Activated T-cell treated with anti-CD3 and anti-CD28 coated beads, Interleukin-2, amount 50 U/mL, for 1 hour (primary cell): ENCODE measurements at places on chromosomes 5 and 9.

GRCh38 chr5:127072861-127073846 is at the start of gene C5orf63:
TSS of gene C5orf63 (minus strand) at chr5:127073502. CDS start at chr5:127058995, 14,507 bp downstream.
- peak; percentile 61 for DNase-seq

DNA sequence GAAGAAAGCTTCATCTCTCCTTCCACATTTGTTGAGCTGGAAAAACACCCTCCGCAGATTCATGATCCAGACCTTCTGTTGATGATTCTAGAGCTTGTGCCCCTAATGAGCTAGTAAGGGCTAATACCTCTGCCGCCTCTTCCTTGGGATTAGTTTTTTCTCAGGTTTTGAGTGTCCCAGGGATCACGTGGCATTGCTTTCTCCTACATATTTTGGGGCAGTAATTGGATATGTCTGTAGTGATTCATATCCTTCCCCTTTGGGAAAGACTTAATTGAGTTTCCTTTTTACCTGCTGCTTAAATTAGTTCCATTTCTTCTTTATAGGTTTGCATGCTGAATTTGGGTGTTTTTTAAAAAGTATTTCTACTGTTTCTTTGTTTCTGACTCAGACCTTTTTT is 143.9 kb downstream of the GOLPH3 start:
- DNase-seq: no peak

DNA sequence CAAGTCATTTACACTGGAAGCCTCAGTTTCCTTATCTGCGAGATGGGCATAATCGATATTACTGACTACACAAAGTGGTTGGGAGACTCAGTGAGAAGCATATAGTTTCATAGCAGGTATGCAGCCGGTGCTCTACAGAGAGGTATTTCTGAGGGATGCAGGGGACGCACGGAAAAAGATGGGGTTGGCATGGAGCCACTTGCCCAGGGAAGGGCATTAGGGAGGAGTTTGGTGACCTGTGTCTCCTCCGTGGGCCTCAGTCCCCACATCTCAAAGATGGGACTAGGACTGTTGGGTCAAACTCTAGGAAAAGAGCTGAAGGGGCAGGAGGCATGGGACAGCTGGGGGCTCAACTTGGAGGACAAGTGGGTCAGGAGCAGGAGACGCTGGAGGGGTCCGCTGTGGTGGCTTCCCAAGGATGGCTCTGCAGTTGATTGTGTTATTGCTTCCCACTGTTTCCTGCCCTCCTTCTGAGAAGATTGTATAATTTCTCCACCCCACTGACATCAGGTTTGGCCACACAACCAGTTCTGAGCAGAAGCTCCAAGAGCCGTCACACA is 158.6 kb upstream of the ALDH1B1 start:
- no peak for DNase-seq

DNA sequence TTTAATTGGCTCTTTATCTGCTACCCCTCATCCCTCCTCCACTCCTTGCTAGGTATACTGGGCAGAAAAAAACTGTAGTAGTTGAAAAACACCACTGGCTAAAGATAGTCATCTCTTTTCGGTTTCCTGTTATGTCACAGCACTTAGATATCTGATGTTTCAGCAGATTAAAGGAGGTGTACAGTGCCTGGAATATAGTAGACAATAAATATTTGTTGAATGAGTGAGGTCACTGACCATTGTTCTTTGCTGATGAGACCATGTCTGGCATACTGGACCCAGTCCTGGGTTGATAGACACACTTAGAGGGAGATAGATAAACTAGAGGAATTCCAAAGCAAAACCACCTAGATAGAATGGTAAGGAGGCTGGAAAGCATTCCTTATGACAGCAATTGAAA is 3.2 kb downstream of the GRPEL2 start:
- no peak for DNase-seq

DNA sequence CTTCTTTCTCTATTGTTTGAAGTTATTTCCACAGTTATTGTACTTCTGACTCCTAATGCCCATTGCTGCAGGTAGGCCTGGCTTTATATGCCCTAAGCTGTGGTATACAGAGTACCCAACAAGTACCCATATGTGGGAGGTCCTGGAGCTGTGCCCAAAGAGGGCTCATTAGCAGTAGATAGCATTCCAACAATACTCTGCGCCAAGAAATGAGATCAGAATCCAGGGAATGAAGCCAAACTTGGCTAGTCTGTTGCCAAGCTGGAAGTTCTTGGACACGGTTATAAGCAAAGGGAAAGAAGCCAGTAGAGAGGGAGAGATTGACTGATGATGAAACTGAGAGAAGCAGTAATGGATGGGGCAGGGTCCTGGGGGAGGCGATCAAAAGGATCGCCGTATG is 29.7 kb upstream of the FAM169A start:
- no peak for DNase-seq

- no peak for DNase-seq
These were observed 141.5 kb downstream of the GABRG2 start for GRCh38 chr5:162209005-162209605.

DNA sequence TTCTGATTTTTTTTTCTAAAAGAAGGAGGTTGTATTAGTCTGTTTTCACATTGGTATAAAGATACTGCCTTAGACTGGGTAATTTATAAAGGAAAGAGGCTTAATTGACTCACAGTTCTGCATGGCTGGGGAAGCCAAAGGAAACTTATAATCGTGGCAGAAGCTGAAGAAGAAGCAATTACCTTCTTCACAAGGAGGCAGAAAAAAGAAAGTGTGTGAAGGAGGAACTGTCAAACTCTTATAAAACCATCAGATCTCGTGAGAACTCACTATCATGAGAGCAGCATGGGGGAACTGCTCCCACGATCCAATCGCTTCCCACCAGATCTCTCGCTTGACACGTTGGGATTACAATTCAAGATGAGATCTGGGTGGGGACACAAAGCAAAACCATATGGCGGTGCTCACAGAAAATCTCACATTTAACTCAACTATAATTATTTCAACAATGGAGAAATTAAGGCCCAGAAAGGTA is 27.1 kb downstream of the DPYSL3 start:
- DNase-seq: no peak

GRCh38 chr9:121266906-121267650 is 884 bp upstream of the GSN start:
- no peak for DNase-seq

DNA sequence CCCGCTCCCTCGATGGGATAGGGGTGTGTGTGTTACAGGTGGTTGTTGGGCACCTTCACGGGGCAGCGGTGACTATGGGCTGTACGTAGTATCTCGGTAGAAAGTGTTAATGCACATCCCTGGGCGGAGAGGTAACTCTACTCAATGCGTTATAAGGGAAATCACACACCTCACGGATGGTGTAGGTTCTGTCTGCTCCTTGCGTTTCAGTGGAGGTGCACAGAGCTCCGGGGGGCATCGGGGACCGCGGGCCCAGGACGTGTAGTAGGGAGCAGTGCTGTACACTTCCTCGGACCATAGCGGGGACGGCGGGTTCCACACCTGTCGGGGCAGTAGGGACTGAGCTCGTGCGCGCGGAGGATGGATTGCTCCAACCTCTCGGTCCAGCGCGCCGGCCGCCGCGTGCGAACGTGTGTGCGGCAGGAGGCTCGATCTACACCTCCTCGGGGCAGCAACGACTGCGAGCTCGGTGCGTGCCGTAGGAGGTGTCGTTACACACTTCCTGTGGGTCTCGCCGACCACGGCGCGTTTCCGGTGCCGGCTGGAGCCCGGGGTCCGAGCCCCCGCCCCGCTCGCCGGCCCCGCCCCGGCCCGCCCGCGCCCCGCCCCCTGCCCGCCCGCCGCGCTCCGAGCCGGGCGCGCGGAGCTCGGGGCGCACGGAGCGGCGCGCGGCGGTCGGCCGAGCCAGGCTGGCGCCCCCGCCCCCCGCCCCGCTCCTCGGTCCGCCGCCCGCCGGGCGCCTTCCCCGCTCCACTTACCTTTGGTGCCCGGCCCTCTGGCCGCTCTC is at the start of gene KIAA1958:
TSS of gene KIAA1958 (plus strand) at position 607 of the 787 bp plus-strand sequence. CDS start 87,254 bp downstream, outside the sequence.
- peak; percentile 78 for DNase-seq

GRCh38 chr9:127309715-127310114 is 45.1 kb downstream of the GARNL3 start:
- DNase-seq: no peak

DNA sequence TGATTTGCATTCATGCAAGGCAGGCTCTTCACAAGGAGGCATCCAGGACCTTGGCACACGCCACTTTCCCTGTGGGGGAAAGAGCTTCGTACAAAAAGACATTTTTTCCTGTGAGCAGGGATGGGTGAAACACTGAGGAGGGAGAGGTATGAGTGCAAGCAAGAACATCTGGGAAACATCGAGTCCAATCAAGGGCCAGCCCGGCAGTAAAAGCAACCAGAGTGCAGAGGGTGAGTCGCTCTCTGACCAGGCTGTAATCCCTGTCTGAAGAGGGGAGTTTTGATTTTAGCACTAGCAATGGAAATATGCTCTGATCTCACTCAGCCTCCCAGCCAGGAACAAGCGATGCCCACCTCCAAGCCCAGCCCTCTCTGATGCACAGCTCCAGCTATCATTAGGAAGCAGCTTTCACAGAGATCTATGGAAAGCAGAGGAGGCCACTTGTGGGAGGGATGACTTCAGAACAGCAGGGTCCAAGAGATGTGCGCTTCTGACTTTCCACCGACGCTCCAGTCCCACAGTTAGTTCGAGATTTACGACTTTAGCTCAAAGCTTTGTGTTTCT is 211.0 kb upstream of the ADAMTS16 start:
- no peak for DNase-seq

- no peak for DNase-seq
These were observed 46.1 kb downstream of the DCP2 start for GRCh38 chr5:113022661-113023060.

GRCh38 chr9:78144663-78145377 is 91.1 kb upstream of the CEP78 start:
- no peak for DNase-seq

DNA sequence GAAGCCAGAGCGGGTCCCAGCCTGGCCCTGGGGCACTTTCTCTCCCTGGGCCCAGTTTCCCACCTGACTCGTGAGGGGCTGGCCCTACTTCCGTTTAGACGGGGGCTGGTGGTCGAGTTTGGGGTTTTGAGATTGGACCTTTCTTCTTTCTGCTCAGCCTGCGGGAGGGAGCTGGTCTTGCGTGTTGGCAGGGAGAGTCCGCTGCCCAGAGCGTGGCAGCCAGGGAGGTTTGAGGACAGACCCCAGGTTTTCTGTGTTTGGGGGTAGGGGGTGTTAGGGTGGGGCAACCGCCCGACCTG is 6.0 kb upstream of the PITX1 start:
- DNase-seq: no peak

DNA sequence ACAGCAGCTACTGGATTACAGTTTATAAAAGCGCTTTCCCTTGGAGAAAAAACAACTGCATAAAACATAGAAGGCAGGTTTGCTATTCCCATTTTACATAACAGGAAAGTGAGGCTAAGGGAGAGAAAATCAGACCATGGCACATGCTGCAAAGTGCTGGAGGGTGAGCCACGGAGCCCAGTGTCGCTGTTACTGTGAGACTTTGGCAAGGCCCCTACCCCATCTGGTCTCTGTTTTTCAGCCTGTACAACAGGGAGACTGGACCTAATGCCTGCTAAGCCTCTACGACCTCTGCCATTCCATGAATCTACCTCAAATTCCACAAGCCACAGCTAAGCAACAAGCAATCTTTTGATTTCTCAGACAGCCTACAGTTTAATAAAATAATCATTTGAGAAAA is 139.2 kb downstream of the GABBR2 start:
- DNase-seq: no peak

GRCh38 chr9:105908069-105908468 is 213.7 kb downstream of the TMEM38B start:
- no peak for DNase-seq

- no peak for DNase-seq
These were observed 33.5 kb downstream of the ELL2 start for GRCh38 chr5:95927927-95928723.

DNA sequence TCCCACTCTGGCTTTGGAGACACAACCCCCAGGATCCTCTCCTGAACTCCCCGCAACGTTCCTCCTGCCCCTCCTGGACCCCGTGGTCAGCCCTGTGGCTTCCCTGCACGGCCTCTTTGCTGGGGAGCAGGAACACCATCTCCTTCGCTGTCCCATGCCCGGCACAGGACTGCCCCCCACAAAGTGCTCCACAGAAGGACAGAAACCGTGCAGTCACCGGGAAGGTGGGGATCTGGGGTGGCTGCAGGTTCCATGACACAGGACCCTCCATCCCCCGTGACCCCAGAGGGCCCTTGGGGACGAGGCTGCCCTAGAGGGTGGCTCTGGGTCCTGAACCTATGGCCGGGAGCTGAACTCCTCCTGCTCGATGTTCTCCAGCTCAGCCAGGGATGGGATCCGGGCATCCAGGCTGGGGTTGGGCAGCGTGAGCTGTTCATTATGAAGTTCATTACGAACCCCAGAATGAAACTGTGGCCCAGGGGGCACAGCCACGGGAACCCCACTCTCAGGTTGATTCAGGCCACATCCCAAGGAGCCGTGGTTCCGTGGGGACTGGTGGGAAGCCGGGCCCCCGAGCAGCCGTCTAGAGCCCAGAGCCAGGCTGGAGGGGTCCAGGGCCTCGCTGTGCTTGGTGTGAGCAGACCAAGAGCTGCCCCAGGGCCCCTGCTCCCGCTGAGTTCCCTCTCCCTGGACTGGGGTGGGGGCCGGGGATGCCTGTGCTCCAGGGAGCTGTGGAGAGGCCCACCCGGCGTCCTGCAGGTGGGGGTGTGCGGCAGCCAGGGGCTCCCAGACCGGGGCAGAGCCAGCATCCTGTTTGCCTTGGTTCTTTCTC is 684 bp upstream of the SLC6A19 start:
- no peak for DNase-seq

- DNase-seq: peak; percentile 71
These were observed 56.2 kb downstream of the DUSP1 start for GRCh38 chr5:172714491-172715420.

GRCh38 chr5:14041528-14042192 is 97.2 kb upstream of the DNAH5 start:
- no peak for DNase-seq

DNA sequence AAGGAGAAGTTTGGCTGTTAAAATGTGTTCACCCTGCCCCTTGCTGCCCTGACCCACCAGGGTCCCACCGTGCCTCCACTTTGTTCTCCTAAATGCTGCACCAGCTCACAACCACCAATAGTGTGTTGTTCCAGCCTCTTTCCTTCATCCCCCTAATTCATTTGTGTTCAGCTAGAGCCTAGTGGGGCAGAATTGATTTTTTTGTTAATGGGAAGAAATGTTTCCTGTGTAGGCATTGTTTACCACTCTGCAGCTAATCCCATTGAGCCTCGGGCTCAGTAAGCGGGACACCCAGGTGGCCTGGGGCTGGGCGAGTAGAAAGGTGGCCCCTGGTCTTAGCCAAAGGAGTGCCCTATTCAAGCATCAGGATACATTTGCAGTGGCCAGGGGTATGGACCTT is 127.6 kb downstream of the MVB12B start:
- DNase-seq: no peak

- no peak for DNase-seq
These were observed 755 bp downstream of the DND1 start for GRCh38 chr5:140672455-140673186.

DNA sequence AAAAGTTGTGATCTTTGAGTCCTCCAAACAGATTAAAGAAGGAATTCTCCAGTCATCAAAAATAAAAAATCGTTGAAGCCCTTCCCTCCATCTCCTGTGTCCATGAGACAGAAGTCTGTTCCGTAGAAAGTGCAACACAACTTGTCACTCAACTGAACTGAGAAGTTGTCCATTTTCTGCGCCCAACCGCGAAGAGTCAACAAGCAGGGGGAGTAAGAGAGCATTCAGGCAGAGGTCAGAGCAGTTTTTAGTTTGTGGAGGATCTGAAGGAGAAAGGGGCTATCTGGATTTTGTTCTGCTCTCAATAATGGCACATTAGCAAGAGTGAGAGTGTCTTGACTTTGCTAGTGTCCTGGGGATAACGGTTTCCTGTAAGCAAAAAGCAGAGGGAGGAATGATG is 303.9 kb downstream of the ICE1 start:
- no peak for DNase-seq
